CD8-positive, alpha-beta memory T cell (primary cell): ENCODE measurements at places on chromosomes 7 and 10.

DNA sequence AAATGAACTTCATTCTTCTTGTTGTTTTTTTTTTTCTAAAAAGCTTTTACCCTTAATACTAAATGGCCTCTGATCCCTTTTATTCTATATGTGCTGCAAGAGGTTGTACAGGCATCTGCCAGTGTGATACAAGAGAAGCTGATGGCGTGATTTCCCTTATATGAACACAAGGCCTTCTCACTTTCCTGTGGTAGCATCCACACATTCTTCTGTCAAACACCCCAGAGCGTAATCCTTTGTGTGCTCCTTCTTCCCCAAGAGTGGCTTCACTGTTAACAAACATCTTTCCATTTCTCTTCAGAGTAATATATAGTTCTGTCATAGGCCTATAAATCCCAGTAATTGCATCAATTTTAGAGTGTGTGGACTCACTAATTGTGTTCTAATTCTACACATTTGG is 86.3 kb upstream of the CAPZA2 start:
- DNase-seq, result no peak

- DNase-seq, result no peak
Measured at GRCh38 chr10:31822150-31822549, 106.5 kb downstream of the ARHGAP12 start.

DNA sequence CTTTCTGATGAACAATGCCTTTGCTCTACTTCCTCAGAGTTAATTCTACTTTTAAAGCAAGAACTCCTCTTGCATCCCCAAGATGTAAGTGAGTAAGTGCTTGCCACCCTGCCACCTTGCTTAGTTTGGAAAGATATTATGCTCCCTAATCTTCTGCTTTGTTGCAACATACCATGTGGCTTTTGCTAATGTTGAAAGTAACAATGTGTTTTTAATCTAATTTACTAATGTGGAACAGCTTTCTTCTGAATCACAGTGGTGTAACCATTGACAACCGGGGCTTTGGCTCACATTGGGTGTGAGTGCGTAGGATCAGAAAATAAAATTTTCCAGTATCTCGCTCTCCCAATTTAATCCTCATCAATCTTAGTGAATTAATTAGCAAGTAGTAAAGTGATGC is 254.1 kb upstream of the PTER start:
- DNase-seq, result no peak

- DNase-seq, result no peak
Measured at GRCh38 chr7:36296284-36296683, 93.4 kb upstream of the ANLN start.
